ENCODE measurements at places on chromosomes 2 and 18.

- H3K4me1 ChIP-seq = peaks cover 19% of the 10 kb centered on the region
- H3K27me3 ChIP-seq = no peaks in the 10 kb centered on the region
- H3K27ac ChIP-seq = no peak overlapping the region
Observed at GRCh38 chr18:59149007-59149406, 9.3 kb downstream of the SEC11C start.

GRCh38 chr2:219452361-219453317 lies 18.0 kb downstream of the SPEG start:
- DNase-seq = no peak
- peaks cover 40% of the 10 kb centered on the region for H3K27me3 ChIP-seq
- H3K27ac ChIP-seq = no peak overlapping the region

GRCh38 chr2:189516546-189516945 lies 64.0 kb downstream of the SLC40A1 start:
- H3K36me3 ChIP-seq = no peaks in the 10 kb centered on the region
- no peaks in the 10 kb centered on the region for H3K4me1 ChIP-seq
- H3K4me3 ChIP-seq = no peak overlapping the region
- peaks cover 5% of the 10 kb centered on the region for H3K27me3 ChIP-seq

GRCh38 chr18:13916559-13916958 lies 1.2 kb upstream of the MC2R start:
- H3K36me3 ChIP-seq = no peaks in the 10 kb centered on the region
- no peak overlapping the region for H3K4me3 ChIP-seq
- peaks cover 2% of the 10 kb centered on the region for H3K27me3 ChIP-seq
- H3K27ac ChIP-seq = no peak overlapping the region
- no peak for DNase-seq

DNA sequence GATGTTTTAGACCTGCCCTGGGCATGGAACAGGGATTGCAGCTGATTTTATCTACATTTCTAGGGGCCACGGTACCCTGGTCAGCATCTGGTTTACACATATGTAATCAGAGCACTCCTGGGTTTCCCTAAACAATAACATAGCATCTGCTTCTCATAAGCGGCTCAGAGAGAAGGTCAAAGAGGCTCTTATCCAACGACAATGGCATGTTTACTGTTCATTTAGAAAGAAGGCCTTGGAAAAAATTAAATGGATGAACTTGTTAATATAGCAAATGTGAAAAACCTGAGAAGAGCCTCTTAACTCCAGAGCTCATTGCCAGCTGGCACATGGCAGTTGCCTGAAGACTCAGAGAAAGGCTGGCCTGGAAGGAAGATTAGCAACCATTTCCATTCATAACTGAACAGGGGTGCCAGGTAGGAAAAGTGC lies 202.8 kb upstream of the THUMPD2 start:
- H3K27me3 ChIP-seq = no peaks in the 10 kb centered on the region
- no peaks in the 10 kb centered on the region for H3K36me3 ChIP-seq
- H3K4me3 ChIP-seq = no peak overlapping the region
- DNase-seq = no peak

- DNase-seq = no peak
- H3K27me3 ChIP-seq = no peaks in the 10 kb centered on the region
- H3K27ac ChIP-seq = no peak overlapping the region
- no peaks in the 10 kb centered on the region for H3K36me3 ChIP-seq
- no peak overlapping the region for H3K4me3 ChIP-seq
Observed at GRCh38 chr2:145728511-145728910, 1208.6 kb upstream of the ZEB2 start.

- H3K27me3 ChIP-seq = no peaks in the 10 kb centered on the region
- no peak overlapping the region for H3K4me3 ChIP-seq
- H3K27ac ChIP-seq = no peak overlapping the region
- no peaks in the 10 kb centered on the region for H3K36me3 ChIP-seq
Observed at GRCh38 chr18:1392046-1392445, 487.4 kb downstream of the ADCYAP1 start.

DNA sequence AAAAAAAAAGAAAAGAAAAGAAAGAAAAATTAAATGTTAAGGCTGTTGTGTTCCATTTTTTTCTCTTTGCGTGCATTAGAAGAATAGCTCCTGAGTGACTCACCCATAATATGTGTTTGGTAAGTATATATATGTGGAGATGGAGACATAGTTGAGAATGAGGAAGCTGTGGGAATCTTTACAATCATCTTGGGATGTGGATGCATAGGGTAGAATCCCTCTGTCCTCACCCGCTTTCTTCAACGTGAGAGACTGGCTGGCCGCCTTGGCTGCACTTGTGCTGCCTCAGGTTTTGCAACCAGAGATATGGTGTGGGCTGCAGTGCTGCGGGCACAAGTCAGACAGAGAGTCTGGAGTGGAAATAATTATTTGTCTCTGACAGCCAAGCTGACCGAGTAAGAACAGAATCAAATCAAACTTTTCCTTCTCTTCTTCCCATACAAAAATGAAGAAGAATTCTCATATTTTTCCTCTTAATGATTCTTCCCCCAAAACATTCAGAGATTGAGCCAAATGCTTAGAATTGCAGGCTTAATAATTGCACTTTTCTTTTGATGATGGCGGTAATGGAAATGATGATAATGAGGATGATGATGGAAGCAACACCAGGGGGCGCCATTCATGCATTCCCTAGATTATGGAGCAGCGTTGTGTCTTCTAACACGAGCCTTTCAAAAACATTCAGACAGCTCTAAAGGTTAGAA lies 48.5 kb downstream of the SERPINB7 start:
- H3K4me1 ChIP-seq = no peaks in the 10 kb centered on the region
- H3K27ac ChIP-seq = no peak overlapping the region
- DNase-seq = no peak
- peaks cover 6% of the 10 kb centered on the region for H3K27me3 ChIP-seq
- no peaks in the 10 kb centered on the region for H3K36me3 ChIP-seq

GRCh38 chr2:239554766-239555570 lies 154.1 kb upstream of the HDAC4 start:
- H3K36me3 ChIP-seq = no peaks in the 10 kb centered on the region
- DNase-seq = peak; percentile 10
- no peak overlapping the region for H3K27ac ChIP-seq
- H3K27me3 ChIP-seq = peaks cover 12% of the 10 kb centered on the region
- H3K4me1 ChIP-seq = no peaks in the 10 kb centered on the region

GRCh38 chr2:173241643-173242042 lies 113.0 kb upstream of the CDCA7 start:
- H3K4me1 ChIP-seq = no peaks in the 10 kb centered on the region
- DNase-seq = no peak
- no peaks in the 10 kb centered on the region for H3K27me3 ChIP-seq
- no peak overlapping the region for H3K4me3 ChIP-seq
- H3K36me3 ChIP-seq = no peaks in the 10 kb centered on the region

- no peak overlapping the region for H3K27ac ChIP-seq
- H3K27me3 ChIP-seq = no peaks in the 10 kb centered on the region
- DNase-seq = no peak
- no peak overlapping the region for H3K4me3 ChIP-seq
Observed at GRCh38 chr2:173171321-173171720, 95.7 kb downstream of the MAP3K20 start.

GRCh38 chr2:71743995-71744675 lies 290.8 kb downstream of the DYSF start:
- no peaks in the 10 kb centered on the region for H3K36me3 ChIP-seq
- H3K27ac ChIP-seq = no peak overlapping the region
- no peak overlapping the region for H3K4me3 ChIP-seq
- no peak for DNase-seq
- peaks cover 10% of the 10 kb centered on the region for H3K27me3 ChIP-seq
- no peaks in the 10 kb centered on the region for H3K4me1 ChIP-seq

DNA sequence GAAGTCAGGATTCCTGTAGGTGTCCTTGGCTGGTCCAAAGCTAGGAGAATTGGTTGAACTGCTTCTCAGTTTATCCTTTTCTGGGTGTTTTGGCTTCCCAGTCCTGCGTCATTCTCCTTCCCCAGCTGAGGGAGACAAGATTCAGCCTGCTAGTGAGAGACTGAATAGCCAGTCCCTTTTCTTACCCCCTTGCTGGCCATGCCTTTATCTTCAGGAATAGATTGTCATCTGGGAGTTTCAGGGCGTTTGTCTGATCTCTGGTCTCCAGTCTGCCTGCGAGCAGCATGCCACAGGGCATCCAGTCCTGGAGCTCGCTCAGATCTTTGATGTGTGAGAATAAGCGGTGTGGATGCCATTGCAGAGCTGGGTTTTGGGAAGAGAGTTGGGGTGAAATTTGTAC lies 5.8 kb downstream of the MYO1B start:
- peaks cover 9% of the 10 kb centered on the region for H3K4me1 ChIP-seq
- H3K36me3 ChIP-seq = no peaks in the 10 kb centered on the region
- H3K4me3 ChIP-seq = no peak overlapping the region
- H3K27me3 ChIP-seq = peaks cover 4% of the 10 kb centered on the region
- no peak overlapping the region for H3K27ac ChIP-seq
- no peak for DNase-seq

DNA sequence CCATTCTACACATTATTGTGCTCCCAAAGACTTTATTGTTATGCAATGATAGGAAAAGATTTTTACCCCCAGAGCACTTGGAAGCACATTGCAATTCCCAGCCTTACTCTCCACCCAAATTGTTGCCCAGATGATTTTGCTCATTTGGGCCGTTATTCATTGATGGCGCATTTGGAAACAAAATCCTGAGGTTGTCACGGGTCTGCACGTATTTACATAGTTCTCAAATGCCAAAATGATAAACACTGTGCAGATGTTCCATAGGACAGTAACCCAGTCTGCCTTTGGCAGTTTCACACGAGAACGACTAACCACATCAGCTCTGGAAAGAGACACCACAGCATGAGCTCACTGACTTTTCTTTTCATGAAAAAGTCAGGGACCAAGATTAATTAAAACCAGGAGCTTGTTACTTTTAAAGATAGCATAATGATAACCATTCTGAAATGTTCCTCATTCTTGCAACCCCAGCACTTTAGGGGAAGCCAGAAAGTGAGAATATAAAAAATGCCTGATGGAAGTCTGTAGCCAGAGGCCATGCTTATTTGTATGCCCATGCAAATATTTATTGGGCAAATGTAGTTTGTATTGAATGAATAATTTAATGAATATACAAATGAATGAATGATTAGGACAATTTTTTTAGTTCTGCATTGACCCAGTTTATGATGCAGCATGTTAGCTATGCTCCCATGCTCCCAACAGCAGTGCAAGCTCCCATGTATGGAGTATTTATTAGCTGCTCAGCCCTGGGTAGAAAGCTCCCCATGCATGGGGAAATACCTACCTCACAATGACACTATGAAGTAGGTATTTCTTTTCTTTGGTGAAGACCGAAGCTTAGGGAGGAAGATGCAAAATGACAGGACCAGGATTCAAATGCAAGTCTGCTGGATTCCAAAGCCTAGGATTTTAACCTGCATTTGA lies 84.6 kb downstream of the MAIP1 start:
- H3K27ac ChIP-seq = no peak overlapping the region
- no peak for DNase-seq
- H3K27me3 ChIP-seq = no peaks in the 10 kb centered on the region

DNA sequence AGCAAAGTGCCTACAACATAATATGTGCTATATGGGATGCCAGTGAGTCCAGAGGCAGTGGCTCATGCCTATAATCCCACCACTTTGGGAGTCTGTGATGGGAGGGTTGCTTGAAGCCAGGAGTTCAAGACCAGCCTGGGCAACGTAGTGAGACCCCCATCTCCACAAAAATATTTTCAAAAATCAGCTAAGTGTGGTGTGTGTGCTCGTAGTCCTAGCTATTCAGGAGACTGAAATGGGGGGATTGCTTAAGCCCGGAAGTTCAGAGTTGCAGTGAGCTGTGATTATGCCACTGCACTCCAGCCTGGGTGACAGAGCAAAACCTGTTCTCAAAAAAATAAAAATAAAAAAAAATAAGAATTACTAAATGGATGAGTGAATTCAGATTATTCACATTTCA lies 23.4 kb downstream of the OTX1 start:
- H3K27me3 ChIP-seq = peaks cover 13% of the 10 kb centered on the region
- H3K4me3 ChIP-seq = no peak overlapping the region
- no peaks in the 10 kb centered on the region for H3K4me1 ChIP-seq
- DNase-seq = no peak
- no peak overlapping the region for H3K27ac ChIP-seq

GRCh38 chr2:165573534-165574461 lies 104.3 kb downstream of the CSRNP3 start:
- DNase-seq = no peak
- H3K36me3 ChIP-seq = no peaks in the 10 kb centered on the region
- peak overlapping the region; percentile 28 for H3K4me3 ChIP-seq
- peaks cover 6% of the 10 kb centered on the region for H3K27me3 ChIP-seq

DNA sequence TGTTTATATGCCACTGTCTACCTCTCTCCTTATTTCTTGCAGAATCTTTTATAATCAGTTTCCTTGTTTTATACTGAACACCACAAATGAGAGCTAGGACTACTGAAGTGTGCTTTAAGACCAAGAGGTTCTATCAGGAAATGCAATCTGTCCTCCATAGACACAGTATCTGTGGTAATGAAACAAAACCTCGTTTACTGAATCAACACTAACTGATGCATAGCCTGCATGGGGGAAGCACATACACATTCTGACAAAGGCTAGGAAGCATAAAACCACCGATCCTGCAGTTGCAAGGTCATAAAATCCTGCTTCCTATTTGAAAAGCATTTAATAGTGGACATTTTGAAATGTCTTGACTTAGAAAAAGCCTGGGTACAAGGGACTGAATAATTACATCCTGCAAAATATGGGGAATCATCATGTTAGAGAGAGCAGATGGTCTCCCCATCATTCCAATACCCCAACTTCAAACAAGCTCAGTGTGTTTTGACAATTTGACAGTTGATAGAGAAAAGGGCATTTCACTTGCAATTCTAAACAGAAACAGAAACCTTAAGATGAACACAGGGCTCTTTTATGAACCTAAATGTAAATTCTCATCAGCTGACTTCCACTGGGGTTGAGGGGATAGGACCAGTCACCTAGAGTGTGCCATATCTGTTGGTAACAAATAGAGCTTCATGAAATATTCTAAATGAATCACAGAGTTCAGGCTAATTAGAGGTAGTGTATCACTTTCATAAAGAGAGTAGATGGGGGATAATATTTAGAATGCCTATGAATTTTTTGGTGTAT lies 1845.6 kb upstream of the PIK3C3 start:
- no peak for DNase-seq
- H3K4me1 ChIP-seq = no peaks in the 10 kb centered on the region
- no peaks in the 10 kb centered on the region for H3K27me3 ChIP-seq
- H3K4me3 ChIP-seq = no peak overlapping the region

- H3K27me3 ChIP-seq = peaks cover 5% of the 10 kb centered on the region
- no peak overlapping the region for H3K4me3 ChIP-seq
- H3K36me3 ChIP-seq = no peaks in the 10 kb centered on the region
- no peaks in the 10 kb centered on the region for H3K4me1 ChIP-seq
- DNase-seq = no peak
Observed at GRCh38 chr2:120432976-120433815, 87.3 kb downstream of the INHBB start.

DNA sequence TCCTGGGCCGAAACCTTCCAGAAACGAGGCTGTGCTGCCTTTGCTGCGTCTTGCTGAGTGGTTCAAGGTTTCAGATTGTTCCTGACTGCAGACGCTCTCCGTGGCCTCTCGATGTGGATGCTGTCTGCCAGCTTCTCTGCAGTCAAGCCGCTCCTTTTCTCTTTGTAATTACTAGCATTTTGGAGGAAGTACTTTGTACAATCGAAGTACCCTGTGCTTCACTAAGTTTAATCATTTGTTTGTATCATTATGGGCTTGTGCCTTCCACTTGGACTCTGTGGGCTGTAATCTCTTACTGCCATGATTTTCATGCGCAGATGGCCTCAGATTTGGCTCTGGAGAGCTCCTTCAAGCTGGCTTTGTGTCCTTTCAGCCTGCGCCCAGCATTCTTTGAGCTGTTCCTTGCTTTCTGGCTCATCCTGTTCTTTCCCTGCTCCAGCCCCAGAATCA lies 49.3 kb downstream of the TRAF3IP1 start:
- no peaks in the 10 kb centered on the region for H3K27me3 ChIP-seq
- no peak for DNase-seq
- no peak overlapping the region for H3K4me3 ChIP-seq
- no peak overlapping the region for H3K27ac ChIP-seq
- H3K36me3 ChIP-seq = peaks cover 2% of the 10 kb centered on the region
- H3K4me1 ChIP-seq = no peaks in the 10 kb centered on the region
